ENCODE measurements at places on chromosomes 6 and 20.

DNA sequence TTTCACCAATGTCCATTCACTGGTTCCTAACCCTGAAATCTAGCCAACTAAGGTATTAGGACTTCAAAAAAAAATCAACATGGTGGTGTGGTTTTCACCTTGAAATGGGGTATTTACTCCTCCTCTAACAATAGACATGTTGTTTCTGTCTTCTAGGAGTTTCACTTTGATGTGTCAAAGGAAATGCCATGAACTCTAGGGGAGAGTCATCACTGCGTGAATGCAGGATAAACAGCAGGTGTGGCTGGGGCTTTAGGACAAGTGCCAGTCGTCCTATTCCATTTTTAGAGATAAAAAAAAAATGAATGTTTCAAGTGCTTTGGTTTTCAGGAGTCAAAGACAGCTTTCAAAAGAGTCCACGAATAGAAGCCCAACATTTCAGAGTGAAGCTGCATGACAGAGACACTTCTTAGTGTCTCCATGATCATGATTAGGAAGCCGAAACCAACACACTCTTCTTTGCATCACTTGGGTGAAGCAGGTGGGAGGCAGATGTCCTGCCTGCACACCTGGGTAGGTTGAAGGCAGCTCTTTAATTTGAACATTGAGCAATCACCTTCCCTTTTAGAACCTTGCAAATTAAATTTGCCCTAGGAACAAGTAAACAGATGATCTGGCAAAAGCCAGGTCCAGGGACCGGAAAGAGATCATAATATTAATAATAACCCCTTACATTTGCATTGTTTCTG lies 328.5 kb upstream of the PRDM1 start:
- no peak for DNase-seq
- H3K4me1 ChIP-seq: no peaks in the 10 kb centered on the region
- no peaks in the 10 kb centered on the region for H3K36me3 ChIP-seq
- H3K4me3 ChIP-seq: no peak overlapping the region
- no peaks in the 10 kb centered on the region for H3K27me3 ChIP-seq

GRCh38 chr6:33692760-33693158 lies 18.7 kb downstream of the UQCC2 start:
- peaks cover 39% of the 10 kb centered on the region for H3K4me1 ChIP-seq
- H3K36me3 ChIP-seq: peaks cover 93% of the 10 kb centered on the region
- no peak overlapping the region for H3K27ac ChIP-seq
- peak; percentile 57 for DNase-seq

GRCh38 chr6:15320693-15321092 lies 74.8 kb downstream of the JARID2 start:
- H3K4me3 ChIP-seq: no peak overlapping the region
- no peaks in the 10 kb centered on the region for H3K36me3 ChIP-seq

DNA sequence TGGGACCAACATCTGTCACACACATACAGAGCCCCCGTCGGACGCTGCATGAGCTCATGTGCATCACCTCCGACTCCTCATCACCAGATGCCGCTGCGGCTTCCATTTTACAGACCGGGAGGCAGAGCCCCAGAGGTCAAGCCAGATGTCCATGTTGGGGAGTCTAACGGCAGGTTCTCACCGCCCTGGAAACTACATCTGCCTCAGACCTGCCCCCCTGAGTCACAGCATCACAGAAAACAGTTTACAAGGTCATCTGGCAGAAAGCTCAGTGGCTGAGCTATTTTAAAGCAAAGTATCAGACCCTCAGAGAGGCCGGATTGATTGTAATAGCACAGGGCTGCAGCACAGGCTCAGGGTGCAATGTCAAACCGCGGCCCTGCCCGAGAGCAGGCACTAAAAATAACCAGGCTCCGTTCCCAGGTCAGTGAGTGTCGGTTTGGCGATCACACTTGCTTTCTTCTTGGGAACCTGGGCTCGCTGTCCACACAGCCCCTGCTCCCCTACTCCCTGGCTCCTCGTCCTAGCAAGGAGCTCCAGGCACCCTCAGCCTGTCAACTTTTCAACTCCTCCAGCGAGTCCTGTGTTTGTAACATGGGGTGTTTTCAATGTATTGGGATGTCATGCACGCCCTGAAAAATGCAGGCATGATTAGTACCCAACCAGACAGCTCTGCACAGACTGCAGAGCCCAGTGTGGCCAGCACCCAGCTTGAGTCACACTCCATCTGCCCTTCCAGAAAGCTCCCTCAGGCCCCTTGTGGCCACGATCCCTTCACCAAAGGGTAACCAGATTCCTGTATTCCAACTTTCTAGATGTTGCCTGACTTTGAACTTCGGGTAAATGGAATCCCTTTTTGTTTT lies 264.5 kb downstream of the CDH4 start:
- H3K36me3 ChIP-seq: no peaks in the 10 kb centered on the region
- DNase-seq: peak; percentile 75
- H3K27me3 ChIP-seq: no peaks in the 10 kb centered on the region
- H3K4me1 ChIP-seq: no peaks in the 10 kb centered on the region

- no peak for DNase-seq
- no peaks in the 10 kb centered on the region for H3K4me1 ChIP-seq
- no peak overlapping the region for H3K4me3 ChIP-seq
- H3K27me3 ChIP-seq: no peaks in the 10 kb centered on the region
- no peak overlapping the region for H3K27ac ChIP-seq
Measured at GRCh38 chr6:144886682-144887081, 601.5 kb downstream of the UTRN start.
